ENCODE measurements at places on chromosomes 5 and 9.

GRCh38 chr9:126805554-126806262 lies 868 bp downstream of the ZBTB43 start:
- peak; percentile 89 for DNase-seq

DNA sequence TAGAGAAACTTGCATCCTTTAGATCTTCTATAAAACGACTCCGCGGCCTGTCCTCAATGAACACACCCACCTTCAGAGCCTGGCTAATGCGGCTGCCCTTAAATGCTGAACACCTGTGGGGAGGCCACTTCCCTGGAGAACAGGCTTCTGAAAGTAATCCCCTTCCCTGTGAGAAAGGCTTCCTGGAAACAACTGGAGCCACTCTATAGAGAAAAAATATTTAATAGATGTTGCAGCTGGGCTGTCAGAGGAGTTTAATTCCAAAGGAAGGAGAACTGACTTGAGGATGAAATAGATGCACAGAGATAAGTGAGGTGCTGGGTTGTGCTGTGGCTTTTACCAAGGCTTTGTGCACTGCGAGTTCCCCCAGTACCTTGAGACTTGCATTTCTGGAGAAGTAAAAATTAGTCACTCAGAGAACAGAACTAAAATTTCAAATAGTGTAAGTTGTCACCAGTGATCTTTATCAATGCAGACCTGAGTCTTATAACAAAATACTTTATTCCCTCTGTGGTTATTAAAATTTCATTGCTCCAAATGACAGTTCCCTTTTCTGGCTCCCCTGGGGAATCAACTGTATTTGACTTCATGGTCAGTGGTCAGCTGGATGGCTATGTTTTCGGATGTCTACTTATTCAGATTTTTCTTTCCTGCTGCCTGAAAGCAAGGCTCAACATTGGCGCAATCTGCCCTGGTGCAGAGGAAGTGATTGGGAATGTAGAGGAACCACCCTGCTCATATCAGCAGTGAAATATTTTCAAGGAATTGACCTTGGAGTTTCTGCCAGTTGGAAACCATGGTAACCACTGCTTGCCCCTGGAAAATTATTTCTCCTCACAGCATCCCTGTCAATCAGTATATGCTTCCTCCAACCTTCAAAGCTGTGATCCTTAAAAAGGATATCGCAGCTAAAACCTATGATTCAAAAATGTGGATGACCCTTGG lies 238.8 kb downstream of the SMARCA2 start:
- DNase-seq: no peak

- no peak for DNase-seq
These were observed 256.4 kb downstream of the EBF1 start for GRCh38 chr5:158843305-158843704.

DNA sequence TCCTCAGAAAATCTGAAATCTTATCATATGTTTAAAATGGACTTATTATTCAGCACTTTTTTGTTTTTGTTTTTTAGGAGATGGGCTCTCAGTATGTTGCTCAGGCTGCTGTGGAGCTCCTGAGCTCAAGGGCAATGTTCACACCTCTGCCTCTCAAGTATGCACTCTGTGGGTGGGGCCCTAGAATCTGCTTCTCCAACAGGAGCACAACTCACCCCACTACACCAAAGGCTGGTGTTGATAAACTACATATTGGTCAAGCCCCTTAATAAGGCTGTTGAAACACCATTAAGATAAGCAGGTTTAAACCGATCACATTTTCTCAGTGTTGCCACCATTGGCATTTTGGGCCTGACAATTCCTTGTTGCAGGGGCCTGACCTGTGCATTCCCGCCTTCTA lies 131.6 kb downstream of the FANCC start:
- no peak for DNase-seq

DNA sequence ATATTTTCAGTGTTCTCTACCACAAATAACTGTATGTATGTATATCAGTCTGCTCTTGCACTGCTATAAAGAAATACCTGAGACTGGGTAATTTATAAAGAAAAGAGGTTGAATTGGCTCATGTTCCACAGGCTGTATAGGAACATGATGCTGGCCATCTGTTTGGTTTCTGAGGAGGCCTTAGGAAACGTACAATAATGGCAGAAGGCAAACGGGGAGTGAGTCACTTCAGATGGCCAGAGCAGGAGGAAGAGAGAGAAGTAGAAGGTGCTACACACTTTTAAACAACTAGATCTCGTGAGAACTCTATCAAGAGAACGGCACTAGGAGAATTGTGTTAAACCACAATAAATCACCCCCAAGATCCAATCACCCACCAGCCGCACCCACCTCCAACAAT lies 121.7 kb downstream of the ADAMTS6 start:
- DNase-seq: no peak

DNA sequence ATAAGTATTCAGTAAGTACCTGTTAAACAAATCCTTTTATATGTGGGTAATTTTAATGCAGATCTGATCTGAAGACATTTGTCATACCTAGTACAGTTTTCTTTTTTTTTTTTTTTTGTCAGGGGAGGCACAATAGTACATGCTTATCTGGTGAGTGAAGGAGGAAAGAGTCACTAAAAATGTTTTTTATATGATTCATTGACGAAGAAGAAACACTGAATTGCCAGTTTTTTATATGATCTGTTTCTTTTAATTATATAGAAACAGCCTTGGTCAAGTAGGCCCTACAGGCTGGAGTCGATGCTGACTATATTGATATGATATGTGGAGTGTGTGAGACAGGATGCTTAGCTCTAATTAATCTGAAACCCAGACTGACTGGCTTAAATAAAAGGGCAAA lies 315.2 kb downstream of the PSAT1 start:
- no peak for DNase-seq

- DNase-seq: no peak
These were observed 275.5 kb upstream of the TAS2R1 start for GRCh38 chr5:9905661-9906060.

DNA sequence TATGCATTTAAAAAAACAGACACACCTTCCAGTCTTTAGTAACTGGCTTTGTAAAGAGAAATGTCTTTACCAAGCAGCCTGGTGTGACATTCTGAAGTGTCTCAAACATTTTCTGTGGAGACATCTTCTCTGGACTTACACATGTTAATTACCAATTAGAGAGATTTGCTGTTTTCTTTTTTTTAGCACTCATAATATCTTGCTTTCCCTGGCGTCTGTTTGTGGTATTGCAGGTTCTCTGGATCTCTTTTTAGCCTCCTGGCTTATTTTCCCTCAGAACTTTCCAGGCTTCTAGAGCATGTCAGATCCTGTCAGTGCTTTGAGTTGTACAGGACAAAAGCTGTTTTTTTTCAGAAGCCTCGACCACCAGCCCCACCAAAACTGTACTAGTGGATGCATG lies 92.5 kb downstream of the MSX2 start:
- no peak for DNase-seq

Data from activated CD4-positive, alpha-beta T cell treated with anti-CD3 and anti-CD28 coated beads, Interleukin-2, amount 50 U/mL, for 16 hours (primary cell).